Effector CD4-positive, alpha-beta T cell (primary cell): ENCODE measurements at places on chromosomes 3 and 15.

DNA sequence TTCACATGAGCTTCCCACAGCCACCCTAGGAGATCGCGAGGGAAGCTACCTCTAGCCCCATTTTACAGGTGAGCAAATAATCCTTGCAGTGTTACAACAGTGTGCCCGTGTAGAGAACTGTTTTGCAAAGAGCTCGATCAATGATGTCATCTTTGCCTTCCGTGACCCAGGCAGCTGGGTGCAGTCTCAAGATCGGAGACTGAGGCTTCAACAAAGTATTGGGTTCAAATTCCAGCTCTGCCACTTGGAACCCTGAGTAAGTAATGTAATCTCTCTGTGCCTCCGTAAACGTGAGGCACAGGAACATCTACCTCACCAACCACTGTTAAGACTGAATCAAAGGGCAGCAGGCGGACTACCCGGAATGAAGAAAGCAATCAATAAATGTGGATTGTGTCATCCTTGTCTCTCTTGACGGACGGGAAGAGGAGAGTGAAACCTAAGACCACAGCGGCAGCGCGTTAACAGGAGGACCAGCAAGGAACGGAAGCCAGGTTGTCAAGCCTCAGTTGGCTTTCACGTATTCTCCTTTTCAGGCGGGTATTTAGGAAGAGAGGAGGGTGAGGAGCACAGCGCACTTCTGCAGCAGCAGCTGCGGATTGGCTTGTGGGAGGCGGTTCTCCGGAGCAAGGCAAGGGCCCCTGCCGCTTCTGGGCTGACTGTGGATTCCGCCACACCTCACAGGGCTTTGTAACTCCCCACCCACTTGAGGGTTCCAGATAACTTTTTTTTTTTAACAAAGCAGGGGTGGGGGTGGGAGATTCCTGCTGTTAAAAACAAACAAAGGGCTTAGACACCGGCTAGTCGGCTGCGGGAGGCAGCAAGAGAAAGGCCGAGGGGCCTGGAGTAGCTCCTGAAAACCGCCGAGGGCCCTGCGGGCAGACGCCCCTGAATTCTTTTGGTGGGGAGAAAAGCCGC lies 1.5 kb upstream of the SMAD3 start:
- no peak for DNase-seq

GRCh38 chr3:58094657-58095056 lies 86.4 kb downstream of the FLNB start:
- DNase-seq = no peak

- no peak for DNase-seq
Observed at GRCh38 chr3:17157713-17158112, 273.0 kb downstream of the PLCL2 start.

- DNase-seq = no peak
Observed at GRCh38 chr3:5560199-5560598, 372.7 kb downstream of the EDEM1 start.

- no peak for DNase-seq
Observed at GRCh38 chr3:30241721-30242120, 364.7 kb upstream of the TGFBR2 start.

- DNase-seq = no peak
Observed at GRCh38 chr15:96687388-96688107, 357.0 kb downstream of the NR2F2 start.

DNA sequence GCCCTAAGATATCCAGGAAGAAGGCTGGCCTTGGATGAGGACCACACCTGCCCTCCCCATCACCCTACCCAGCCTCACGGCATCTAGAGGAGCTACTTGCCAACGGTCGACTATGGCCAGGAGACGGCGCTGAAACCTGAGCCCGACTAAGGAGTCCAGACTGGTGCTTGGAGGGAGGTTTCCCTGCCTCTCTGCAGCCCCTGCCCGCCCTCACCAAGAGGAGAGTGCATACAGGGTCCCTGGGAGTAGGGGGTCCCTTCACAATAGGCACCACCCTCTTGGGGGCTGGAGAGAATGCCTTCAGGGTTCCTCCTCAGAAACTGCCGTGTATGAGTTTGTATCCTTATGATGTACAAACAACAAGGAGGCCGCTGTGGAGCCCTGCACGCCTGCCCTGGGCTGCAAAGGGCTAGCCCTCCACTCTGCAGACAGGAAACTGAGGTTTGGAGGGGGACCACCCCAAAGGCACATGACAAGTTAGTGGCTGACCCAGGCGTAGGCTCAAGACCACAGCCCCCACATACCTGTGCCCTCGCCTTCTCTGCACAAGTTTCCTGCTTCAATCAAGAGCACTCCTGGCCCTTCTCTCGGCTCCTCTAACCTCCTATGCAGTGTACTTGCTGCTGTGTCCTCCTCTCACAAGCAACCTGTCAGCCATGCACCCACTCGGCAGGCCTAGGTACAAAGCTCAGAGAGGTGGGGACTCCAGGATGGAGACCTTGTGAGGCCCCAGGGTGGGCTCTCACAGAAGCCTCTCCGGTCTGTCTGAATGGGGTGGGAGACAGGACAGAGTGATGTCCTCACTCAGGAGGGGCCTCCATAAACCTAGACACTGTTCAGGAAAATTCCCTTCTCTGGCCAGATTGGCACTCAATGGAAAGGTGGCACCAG lies 7.4 kb downstream of the KLF15 start:
- no peak for DNase-seq

GRCh38 chr3:126431103-126431534 lies 36.4 kb downstream of the CFAP100 start:
- DNase-seq = no peak
